ENCODE measurements at places on chromosomes 6 and 20.

- DNase-seq: peak; percentile 61
These were observed 168.6 kb downstream of the CD83 start for GRCh38 chr6:14286144-14286543.

GRCh38 chr6:16928387-16928786 lies 167.1 kb upstream of the ATXN1 start:
- no peak for DNase-seq

DNA sequence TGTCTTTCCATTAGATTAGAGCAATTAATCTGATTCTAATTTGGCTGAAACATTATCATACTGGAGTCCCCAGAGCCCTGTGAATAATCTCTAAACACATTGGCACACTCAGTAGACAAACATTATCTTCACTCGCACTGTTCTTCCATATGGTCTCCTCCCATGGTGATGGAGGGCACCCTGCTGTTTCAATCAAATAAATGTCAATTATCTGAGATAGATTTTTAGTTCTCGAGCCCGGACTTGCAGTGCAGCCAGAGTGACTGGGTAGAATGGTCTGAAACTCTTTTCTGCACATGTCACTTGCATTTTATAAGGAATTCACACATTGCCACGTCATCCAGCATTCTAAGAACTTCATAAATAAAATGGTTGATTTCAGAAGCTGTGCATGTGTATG lies 90.6 kb upstream of the MAP3K7 start:
- DNase-seq: no peak

DNA sequence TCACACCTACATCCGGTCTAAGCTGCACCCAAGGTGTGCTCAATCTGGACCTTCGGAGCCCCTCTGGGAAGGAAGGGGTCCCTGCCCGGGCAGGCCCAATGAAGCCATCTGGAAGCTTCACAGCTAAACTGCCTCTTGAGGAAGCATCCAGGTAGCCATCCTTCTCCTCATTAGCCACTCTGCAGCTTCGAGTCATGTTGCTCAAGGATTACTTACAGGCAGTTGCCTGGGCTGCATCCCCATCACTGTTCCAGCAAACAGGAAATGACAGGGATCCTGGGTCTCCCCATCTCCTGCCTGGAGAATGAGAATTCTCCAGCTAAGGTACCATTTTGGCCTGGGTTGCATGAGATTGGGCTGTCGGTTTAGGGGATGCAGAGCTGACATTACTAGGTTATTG lies 91.7 kb downstream of the ERMARD start:
- DNase-seq: no peak

DNA sequence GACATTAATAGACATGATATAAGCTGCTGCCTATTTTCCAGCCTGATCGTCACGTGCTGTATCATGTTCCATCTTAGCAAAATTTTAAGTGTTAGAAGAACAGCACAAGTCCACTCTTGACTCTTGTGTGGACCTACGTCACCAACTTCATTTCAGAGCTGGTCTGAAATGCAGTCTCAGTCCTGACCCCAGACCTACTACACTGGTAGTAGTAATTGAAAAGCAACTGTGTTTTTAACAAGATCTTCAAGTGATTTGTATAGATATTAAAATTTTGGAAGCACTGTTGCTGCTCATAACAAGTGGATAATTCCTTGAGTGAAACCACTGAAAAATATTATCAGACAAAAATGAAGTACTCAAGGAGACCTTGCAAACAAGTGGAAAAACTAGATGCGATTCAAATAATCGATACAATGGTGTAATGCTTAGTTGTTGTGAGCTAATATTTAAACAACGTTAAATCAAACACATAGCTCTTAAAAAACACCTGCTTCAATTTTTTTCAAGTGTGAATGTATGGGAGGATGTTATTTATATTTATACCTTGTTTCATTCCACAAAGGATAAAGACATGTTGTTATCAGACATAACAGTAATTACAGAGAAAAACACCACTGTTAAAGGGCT lies 110.9 kb upstream of the JAG1 start:
- DNase-seq: no peak

DNA sequence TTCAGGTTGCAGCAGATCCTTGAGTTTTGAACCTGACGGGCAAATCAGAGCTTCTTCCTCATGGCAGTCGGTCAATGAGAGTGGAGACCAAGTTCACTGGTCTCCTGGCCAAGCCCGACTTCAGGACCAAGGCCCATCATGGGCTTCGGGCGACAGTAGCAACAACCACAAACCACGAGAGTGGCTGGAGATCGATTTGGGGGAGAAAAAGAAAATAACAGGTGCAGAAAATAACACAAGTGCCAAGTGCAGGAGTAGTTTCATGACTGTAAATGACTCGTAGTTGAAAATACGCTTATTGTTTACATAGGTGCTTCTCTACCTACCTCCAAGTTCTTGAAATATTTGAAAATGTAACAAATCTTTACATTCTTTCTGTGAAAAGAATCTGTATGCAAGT lies 56.1 kb downstream of the DCBLD1 start:
- no peak for DNase-seq

DNA sequence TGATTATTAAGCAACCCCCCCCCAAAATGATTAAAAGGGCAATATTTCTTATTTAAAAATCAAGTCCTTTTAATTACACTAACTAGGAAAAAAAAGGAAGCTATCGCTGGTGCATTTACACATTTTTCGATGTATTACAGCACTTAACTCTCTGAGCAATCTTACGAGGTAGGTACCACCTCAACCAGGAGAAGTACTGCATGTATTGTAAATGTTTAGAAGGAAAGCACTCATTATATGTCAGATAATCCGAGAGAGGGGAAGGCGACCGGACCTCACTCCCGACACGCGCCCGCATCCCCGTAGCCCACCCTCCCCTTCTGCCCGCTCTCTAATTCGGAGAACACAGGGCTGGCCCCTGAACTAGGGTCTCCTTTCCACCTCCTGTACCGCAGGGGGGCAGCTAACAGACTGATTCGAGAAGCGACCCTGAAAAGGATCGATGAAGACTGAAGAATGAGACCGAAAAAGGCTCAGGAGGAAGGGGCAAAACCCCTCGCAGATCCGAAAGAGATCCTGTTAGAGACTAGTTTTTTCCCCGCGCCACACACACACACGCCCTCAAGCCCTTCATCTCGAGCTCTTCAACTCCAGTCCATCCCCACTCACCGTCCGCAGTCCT lies 337 bp downstream of the ESF1 start:
- no peak for DNase-seq

DNA sequence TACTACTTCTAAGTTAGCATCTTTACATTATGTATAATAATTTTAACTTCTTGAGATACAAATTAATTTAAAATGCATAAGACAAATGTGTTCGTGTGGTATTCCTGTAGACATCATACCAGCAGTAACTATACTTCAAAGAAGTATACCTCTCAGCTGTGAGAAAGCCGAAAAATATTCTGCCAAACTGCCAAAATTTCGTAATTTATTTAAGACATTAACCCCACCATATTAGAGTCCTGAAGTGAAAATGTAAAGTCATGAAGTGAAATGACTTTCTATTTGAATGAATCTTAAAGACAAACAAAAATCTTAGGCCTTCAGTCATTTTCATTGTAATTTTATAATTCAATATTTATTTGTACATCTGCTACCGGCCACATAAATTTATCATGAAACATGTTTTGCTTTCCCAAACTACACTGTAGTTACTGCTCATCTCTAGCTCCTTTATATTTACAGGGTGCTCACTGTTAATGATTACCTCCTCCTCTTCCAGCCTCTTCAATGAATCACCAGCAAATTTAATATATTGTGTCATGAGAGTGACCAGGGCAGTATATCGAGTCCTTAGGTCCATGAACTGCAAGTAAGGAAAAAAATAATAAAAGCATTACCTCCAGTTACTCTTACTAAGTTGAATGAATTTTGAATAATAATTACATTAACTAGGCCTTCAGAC lies 18.5 kb downstream of the DST start:
- no peak for DNase-seq

DNA sequence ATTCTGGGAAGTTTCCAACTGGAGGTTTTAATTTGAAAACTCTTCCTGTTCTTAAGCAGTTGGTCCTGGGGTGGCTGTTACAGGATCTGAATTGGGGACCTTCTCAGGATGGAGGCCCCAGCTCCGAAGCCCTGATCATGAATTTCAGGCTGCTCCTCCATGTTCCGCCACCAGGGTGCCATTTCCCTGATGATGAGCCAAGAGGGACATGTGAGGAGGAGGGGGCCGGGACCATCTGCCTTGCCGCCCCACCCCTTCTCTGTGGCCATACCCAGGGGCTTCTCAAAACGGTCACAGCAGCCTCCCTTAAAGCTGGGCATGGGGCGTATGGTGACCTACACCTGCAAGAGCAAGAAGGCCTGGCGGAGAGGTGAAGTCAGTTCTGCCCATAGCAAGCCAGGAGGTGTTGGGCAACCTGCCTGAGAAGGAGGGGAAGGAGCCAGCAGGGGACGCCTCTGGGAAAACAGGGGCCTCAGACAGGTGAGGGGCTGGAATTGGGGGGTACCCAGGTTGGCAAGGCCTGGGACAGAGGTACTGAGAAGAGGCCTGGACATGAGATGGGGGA lies 3.6 kb upstream of the BAK1 start:
- no peak for DNase-seq

- no peak for DNase-seq
These were observed 93.3 kb downstream of the ADAT2 start for GRCh38 chr6:143357152-143357551.

DNA sequence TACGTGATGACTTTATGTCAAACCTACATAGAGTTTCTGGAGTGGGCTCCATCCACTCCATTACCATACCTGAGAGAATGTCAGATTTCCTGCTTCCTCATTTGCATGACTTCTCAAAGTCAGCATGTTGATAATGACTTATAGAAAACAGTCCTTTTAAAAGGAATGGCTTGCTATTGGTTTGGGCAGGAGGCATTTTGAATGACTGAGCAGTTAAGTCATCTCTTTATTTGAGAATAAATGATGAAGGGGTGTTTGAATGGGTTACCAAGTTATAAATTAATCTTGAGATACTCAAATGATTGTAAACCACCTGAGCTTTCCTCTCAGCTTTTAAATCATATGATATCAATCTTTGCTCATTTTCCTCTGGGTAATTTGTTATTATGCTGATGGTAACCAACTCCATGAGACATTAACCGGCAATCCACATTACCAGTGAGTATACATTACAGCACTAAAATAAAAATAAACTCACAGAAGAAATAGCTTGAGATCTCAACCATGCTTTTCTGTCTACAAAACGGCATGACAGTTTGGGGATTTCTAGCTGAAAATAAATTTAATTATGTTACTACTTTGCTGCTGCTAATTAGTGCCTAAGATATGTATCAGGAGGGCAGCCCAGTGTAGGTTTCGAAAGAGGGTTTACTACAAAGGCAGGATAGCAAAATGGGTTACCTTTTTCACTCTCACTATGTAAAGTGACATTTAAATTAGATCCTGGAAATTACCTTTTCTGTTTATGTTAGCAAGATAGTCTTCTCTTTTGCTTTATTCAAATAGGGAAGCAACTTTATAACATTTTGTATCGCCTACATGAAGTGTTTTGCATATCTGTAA lies 78.8 kb downstream of the RPS12 start:
- no peak for DNase-seq

DNA sequence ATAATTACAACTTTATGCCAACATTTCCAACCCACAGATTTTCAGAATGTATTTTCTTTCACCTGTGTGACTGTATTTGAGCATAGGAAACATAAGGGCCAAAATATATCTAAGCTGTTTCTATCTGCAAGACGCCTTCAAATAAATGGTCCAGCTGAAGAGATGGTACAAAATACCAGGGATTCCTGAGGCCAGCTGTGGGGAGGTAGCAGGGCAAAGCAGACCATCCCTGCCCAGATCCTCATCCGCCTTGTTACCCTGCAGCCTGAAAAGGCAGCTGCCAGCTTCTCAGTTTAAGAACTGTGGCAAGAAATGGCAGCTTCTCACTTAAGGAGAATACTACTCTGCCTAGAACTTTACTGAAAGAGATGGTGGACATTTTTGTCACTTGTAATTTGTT lies 143.3 kb downstream of the KHDC1L start:
- DNase-seq: no peak

- no peak for DNase-seq
These were observed 499.8 kb upstream of the PTCHD4 start for GRCh38 chr6:48610846-48611245.

DNA sequence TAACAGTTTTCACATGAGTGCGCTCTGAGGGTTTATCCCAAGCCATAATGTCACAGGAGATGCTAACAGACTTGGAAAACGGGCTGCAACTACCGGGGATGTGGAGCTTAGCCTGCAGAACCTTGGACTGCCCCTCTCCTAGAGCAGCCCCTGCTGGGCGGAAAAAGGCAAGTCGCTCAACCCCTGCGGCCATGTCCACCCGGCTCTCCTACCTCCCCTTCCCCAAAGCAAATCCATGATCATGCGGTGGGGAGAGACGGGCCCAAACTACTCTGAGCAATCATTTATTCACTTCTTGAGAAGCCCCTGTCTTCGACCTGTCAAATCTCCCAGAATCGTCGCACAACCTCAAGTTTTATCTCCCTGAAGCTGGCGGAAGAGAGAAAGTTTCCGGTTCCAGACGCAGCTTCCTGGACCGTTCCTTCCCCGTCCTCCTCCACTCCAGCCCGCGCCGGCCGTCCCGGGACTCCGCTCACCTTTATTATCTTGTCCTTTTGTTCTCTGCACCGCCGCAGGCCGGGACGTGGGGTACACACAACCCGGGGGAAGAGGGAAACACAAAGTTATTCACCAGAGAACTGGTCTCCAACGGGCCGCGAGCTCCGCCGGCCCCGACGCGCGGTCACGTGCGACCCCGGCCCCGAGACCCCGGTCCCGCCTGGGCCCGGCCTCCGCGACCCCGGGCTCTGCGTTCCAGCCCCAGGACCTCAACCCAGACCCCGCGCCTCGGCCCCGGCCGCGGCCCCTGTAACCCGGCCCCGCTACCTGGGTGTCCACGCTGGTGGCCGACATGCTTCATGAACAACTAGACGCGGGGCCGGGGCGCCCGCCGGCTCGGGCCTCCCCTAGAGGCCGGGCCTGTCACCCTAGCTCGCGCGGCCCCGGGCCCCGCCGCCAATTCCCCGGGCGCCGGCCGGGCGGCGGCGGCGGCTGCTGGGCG lies 560 bp downstream of the YTHDF1 start:
- DNase-seq: no peak

- no peak for DNase-seq
These were observed 384.9 kb downstream of the MAFB start for GRCh38 chr20:40304119-40304613.

GRCh38 chr6:12785301-12785700 lies 68.7 kb downstream of the PHACTR1 start:
- no peak for DNase-seq

DNA sequence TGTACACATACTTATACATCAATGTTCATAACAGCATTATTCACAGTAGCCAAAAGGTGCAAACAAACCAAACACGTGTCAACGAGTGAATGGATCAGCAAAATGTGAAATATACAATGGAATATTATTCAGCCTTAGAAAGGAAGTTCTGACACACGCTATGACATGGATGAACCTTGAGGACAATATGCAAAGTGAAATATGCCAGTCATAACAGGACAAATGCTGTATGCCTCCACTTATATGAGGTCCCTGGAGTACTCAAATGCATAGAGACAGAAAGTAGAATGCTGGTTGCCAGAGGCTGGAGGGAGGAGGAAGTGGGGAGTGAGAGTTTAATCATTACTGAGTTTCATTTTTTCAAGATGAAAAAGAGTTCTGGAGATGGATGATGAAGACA lies 37.8 kb upstream of the IGF2R start:
- DNase-seq: no peak
